Uterus (tissue), 4 donors: ENCODE measurements at places on chromosomes 11 and 22. TPM values are rescaled to one million over a fixed set of nuclear protein-coding genes. Genes with fewer than 3 reads are reported as not detected.

MIOX gene
- not detected for total RNA-seq

GAS2 gene
- total RNA-seq = not detected

GALNT18 gene
- total RNA-seq = 23.2 TPM

PLAAT4 gene
- total RNA-seq = 27.2 TPM

ROBO4 gene
- total RNA-seq = 29.7 TPM

- DNase-seq = peak; percentile 40
- H3K4me1 ChIP-seq = no peaks in the 10 kb centered on the region
- peak overlapping the region; percentile 56 for H3K4me3 ChIP-seq
- H3K36me3 ChIP-seq = no peaks in the 10 kb centered on the region
- no peaks in the 10 kb centered on the region for H3K27me3 ChIP-seq
Observed at GRCh38 chr11:95149651-95150364, 60.2 kb downstream of the ENDOD1 start.

- H3K4me3 ChIP-seq = no peak overlapping the region
- H3K27ac ChIP-seq = no peak overlapping the region
- no peaks in the 10 kb centered on the region for H3K27me3 ChIP-seq
- DNase-seq = no peak
Observed at GRCh38 chr11:101511065-101511464, 72.7 kb downstream of the TRPC6 start.

DNA sequence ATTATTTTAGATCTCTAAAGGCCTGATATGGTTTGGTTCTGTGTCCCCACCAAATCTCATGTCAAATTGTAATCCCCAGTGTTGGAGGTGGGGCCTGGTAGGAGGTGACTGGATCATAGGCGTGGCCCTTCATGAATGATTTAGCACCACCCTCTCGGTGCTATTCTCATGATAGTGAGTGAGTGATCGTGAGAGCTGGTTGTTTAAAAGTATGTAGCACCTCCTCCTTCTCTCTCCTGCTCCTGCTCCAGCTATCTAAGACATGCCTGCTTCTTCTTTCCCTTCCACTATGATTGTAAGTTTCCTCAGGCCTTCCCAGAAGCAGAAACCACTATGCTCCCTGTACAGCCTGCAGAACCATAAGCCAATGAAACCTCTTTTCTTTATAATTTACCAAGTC is 114.1 kb downstream of the SERGEF start:
- H3K27ac ChIP-seq = no peak overlapping the region
- H3K36me3 ChIP-seq = no peaks in the 10 kb centered on the region
- DNase-seq = no peak
- H3K4me3 ChIP-seq = no peak overlapping the region
- H3K27me3 ChIP-seq = no peaks in the 10 kb centered on the region

- no peak overlapping the region for H3K4me3 ChIP-seq
- H3K27ac ChIP-seq = no peak overlapping the region
- H3K27me3 ChIP-seq = no peaks in the 10 kb centered on the region
- no peak for DNase-seq
- no peaks in the 10 kb centered on the region for H3K4me1 ChIP-seq
Observed at GRCh38 chr11:128648711-128649110, 45.2 kb upstream of the FLI1 start.

GRCh38 chr22:24024354-24024753 is 13.2 kb downstream of the CABIN1 start:
- H3K27me3 ChIP-seq = no peaks in the 10 kb centered on the region
- H3K4me3 ChIP-seq = no peak overlapping the region

GRCh38 chr11:134052988-134053945 is 15.6 kb upstream of the JAM3 start:
- H3K27ac ChIP-seq = no peak overlapping the region
- H3K4me1 ChIP-seq = peaks cover 6% of the 10 kb centered on the region
- DNase-seq = no peak
- no peak overlapping the region for H3K4me3 ChIP-seq
- H3K36me3 ChIP-seq = no peaks in the 10 kb centered on the region

GRCh38 chr22:49999946-50000586 is 12.5 kb downstream of the IL17REL start:
- no peaks in the 10 kb centered on the region for H3K27me3 ChIP-seq
- H3K36me3 ChIP-seq = no peaks in the 10 kb centered on the region
- DNase-seq = no peak
- no peaks in the 10 kb centered on the region for H3K4me1 ChIP-seq

- H3K4me3 ChIP-seq = no peak overlapping the region
- H3K27ac ChIP-seq = no peak overlapping the region
- no peaks in the 10 kb centered on the region for H3K4me1 ChIP-seq
- no peaks in the 10 kb centered on the region for H3K27me3 ChIP-seq
- DNase-seq = no peak
Observed at GRCh38 chr11:9341638-9342178, 27.3 kb upstream of the TMEM41B start.

DNA sequence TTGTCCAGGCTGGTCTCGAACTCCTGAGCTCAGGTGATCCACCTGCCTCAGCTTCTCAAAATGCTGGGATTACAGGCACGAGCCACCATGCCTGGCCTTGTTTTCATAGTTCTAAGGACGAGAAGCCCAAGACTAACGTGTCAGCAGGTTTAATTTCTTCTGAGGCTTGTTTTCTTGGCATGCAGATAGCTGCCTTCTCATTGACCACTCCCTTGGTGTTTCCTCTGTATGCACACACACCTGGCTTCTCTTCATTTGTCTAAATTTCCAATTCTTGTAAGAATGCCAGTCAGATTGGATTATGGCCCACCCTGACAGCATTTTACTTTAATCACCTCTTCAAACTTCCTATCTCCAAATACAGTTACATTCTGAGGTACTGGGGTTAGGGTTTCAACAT is 72.5 kb upstream of the CTSC start:
- H3K4me1 ChIP-seq = no peaks in the 10 kb centered on the region
- no peak overlapping the region for H3K4me3 ChIP-seq
- DNase-seq = no peak

GRCh38 chr11:272931-273198 is 5.3 kb upstream of the NLRP6 start:
- H3K27me3 ChIP-seq = no peaks in the 10 kb centered on the region
- H3K27ac ChIP-seq = no peak overlapping the region
- DNase-seq = no peak
- H3K4me1 ChIP-seq = no peaks in the 10 kb centered on the region
- H3K4me3 ChIP-seq = no peak overlapping the region
